ENCODE measurements at places on chromosomes 6 and 20.

DNA sequence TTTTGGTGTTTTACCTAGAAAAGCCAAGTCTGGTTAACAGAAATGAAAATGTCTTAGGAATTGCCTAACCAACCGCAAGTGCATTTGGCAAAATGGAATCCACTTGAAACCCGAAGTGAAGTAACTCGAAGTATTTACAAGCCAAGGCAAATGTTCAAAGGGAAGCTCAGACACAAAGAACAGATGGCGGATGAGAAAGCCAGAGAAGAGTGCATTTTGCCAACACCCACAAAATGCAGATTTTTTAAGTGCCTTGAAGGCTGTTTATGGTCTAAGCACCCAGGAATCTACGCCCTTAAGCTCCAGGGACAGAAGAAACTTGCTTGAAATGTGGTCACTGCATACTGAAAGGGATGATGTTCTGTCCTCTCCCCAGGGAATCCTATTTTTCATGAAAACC lies 70.0 kb upstream of the TBXT start:
- DNase-seq, result no peak

DNA sequence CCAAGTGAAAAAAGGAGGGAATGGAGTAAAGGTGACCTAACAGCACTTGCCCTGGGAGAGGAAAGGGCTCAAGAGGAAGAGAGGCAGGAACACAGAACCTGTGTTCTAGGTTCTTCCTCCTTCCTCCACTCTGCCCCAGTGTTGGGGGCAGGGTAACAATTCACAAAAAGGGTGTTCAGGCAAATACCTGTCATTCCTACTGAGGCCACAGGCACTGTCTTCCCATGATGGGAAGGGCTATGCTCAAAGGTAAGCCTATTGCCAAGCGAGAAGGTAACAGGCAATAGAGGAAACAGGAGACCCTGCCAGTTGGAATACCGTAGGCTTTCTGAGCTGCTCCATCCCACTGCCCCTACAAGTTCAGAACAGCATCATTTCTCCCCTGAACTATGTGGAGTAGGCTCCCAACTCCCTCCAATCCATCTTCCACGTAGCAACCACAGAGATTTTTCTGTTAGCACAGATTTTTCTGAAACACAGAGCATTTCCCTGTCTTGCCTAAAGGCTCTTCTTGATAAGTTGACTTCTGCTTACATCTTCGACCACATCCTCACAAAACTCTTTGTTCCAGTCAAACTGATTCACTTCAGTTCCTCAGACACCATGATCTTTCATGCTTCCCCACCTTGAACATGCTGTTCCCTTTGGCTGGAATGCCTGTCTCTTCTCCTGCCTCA lies 2.7 kb downstream of the AGPAT1 start:
- no peak for DNase-seq

DNA sequence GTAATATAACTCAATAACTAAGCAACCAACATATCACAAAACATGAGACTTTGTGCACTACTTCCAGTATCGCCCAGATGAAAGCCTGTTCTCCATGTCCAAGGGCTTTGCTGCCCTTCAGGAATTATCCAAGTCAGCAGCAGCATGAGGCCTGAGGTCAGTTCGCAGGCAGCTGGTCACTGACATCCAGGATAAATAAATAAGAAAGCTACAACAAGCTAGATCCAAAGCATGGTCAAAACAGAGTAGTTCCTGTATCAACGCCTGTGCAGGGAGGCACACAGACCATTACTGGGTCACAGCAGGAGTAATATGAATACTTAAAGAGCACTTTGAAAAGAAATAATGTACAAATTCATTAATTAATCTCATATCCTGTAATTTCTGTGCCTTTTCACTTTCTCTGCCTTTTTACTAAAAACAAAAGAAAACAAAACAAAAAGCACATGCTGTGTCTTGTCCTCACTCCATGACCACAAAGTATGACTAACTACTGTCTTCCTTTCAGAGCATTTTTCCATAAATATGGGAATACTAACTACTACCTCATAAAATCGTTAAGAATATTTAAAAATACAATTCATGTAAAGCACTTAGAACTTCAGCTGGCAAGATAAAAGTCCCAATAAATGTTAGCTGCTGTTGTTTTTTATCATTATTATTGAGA lies 374.9 kb upstream of the IRAK1BP1 start:
- DNase-seq, result no peak

DNA sequence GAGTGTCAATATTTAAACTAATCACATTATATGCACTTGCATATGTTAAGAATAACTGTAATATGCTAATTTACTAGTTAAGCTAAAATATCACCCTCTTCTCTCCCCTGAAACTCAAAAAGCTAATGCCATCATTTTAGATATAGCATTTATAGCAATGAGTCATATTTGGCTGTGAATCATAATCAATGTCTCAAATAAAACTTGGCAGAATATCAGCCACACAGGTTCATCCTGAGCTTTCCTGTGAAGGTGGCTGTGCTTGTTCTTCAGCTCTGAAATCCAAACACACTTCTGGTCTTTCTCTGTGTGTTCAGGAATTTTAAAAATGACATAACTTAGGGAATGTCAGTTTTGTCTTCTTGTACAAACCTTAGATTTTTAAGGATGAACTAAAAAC lies 12.8 kb upstream of the PNRC1 start:
- DNase-seq, result no peak

- DNase-seq, result no peak
Observed at GRCh38 chr6:25157842-25158241, 121.3 kb upstream of the CARMIL1 start.

GRCh38 chr6:16504609-16505008 lies 256.7 kb downstream of the ATXN1 start:
- no peak for DNase-seq

- no peak for DNase-seq
Observed at GRCh38 chr6:103140308-103141027, 1719.3 kb downstream of the HACE1 start.

- no peak for DNase-seq
Observed at GRCh38 chr6:128493877-128494276, 26.5 kb downstream of the PTPRK start.

GRCh38 chr6:21230536-21230935 lies 363.0 kb upstream of the SOX4 start:
- DNase-seq, result no peak

DNA sequence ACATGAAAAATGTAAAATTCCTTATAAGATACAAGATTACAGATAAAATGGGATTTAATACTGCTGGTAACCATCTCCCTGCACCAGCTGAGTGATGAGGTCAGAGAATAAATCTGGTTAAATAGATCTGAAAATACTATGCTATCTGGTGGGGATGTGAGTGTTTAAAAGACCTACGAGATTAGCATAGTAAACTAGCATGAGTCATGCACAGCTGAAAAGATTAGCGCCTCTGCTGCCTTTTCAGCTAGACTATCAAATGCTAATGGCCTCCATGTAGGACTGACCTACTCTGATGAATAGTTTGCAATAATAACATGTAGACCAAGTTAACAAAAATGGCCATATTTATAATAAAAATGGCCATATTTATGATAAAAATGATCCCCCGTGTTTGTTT lies 553.3 kb downstream of the C6orf118 start:
- no peak for DNase-seq

DNA sequence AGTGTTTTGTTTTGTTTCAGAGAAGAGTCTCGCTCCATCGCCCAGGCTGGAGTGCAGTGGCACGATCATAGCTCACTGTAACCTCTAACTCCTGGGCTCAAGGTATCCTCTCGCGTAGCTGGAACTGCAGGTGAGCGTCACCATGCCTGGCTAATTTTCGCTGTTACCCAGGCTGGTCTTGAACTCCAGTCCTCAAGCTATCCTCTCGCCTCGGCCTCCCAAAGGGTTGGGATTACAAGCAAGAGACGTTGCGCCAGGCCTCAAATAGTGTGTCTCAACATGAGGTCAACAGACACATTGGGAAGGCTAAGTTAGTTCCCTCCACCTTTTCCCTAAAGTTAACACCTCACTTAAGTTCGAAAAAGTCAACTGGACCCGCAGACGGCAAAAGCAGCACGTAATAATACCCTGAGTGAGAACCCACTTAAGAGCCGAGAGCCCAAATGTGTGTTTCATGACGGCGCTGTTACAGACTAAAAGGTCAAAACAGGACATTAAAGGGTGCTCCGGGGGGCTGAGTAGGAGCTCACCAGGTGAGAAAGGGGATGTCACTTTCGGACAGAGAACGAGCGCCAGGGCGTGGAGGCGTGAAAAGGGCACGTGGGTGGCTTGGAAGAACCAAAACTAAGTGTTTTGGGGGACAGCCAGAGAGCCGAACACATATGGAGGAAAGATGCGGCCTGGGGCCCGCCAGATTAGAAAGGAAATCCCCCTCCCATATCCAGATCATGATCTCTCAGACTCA lies 499 bp downstream of the TTI1 start:
- no peak for DNase-seq

DNA sequence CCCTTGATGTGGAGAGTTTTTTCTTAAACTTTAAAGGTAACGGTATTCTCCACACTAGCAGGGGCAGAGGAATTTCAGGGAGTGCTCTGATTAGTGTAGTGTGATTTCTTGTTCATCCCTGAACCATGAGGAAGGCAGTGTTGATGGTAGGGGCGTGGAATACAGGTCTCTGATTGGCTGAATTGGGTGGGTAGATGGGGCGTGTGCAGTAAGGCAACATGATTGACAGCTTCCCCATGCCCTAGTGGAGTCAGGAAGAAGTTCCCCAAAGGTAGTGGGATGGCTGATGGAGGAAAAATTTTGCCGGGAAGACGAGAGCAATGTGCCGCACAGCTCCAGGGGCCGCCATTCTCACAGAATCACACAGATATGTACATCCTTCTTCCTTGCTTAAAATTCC lies 97.4 kb upstream of the SALL4 start:
- no peak for DNase-seq

- DNase-seq, result no peak
Observed at GRCh38 chr6:28215425-28215824, 9.7 kb upstream of the ZSCAN9 start.

GRCh38 chr6:108117427-108118358 lies 43.2 kb upstream of the OSTM1 start:
- no peak for DNase-seq

GRCh38 chr6:91135406-91136103 lies 548.7 kb upstream of the MAP3K7 start:
- no peak for DNase-seq

DNA sequence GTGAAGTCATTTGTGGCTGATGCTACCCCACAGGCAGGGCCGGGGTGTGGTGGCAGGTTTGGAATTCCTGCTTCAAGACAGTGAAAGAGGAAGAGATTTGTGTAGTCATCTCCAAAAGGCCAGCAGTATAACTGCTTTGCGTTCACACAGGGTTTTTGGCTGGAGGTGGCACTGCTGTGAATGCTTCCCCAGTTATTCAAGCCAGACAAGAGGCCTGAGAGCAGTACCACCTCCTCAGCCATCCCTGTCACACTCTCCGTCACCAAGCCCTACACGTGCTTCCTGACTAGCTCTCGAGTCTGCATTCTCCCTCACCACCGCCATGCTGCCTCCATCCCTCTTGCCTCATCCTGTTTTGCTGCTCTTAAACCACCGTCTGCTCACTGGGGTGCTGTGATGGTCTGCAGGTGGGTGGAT lies 23.9 kb downstream of the ARMC2 start:
- no peak for DNase-seq

GRCh38 chr20:460180-460579 lies 2.2 kb downstream of the TBC1D20 start:
- DNase-seq, result no peak

GRCh38 chr6:35731414-35731735 lies 5.5 kb upstream of the ARMC12 start:
- DNase-seq, result peak; percentile 90

DNA sequence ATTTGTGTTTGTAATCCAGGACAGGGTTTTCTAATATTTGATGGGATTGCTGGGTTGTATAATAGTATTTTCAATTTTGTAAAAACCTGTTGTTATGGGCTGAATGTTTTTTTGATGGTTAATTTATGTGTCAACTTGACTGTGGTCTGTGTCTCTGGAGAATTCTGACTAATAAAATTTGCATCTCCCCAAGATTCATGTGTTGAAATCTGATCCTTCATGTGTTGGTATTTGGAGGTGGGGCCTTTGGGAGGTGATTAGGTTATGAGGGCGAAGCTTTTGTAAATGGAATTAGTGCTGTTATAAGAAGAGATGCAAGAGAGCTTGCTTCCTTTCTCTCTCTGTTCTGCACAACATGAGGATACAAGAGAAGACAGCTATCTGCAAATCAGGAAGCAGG lies 48.7 kb upstream of the SAMD5 start:
- DNase-seq, result no peak

Measured in stimulated activated CD4-positive, alpha-beta T cell treated with anti-CD3 and anti-CD28 coated beads, Interleukin-1b, Interleukin-23, amount 100 ng/mL, for 4 hours (primary cell).